Mesothelial cell of epicardium (in vitro differentiated cells): ENCODE measurements at places on chromosomes 12 and 14. TPM values are rescaled to one million over a fixed set of nuclear protein-coding genes. Genes with fewer than 3 reads are reported as not detected.

CCDC177 gene
- total RNA-seq, result 0.24 to 0.34 TPM (median 0.34 TPM) in 3 replicates

MANSC4 gene
- 0.29 to 0.78 TPM (median 0.72 TPM) in 3 replicates for total RNA-seq

OR4K13 gene
- total RNA-seq, result not detected in 3 replicates

PPP4R4 gene
- 0.29 to 0.64 TPM (median 0.54 TPM) in 3 replicates for total RNA-seq

ENDOU gene
- 0.11 to 0.51 TPM (median 0.29 TPM) in 3 replicates for total RNA-seq

FSCB gene
- not detected in 3 replicates for total RNA-seq

OLR1 gene
- 1.3 to 1.7 TPM (median 1.4 TPM) in 3 replicates for total RNA-seq

KRT82 gene
- not detected in 3 replicates for total RNA-seq

PLA2G1B gene
- not detected in 3 replicates for total RNA-seq

DIO2 gene
- 0.38 to 0.58 TPM (median 0.56 TPM) in 3 replicates for total RNA-seq

IL31 gene
- total RNA-seq, result not detected in 3 replicates

LRP1 gene
- 229 to 253 TPM (median 243 TPM) in 3 replicates for total RNA-seq

- DNase-seq, result no peak
These were observed 54.3 kb upstream of the PPP2R5C start for GRCh38 chr14:101707068-101707842.

DNA sequence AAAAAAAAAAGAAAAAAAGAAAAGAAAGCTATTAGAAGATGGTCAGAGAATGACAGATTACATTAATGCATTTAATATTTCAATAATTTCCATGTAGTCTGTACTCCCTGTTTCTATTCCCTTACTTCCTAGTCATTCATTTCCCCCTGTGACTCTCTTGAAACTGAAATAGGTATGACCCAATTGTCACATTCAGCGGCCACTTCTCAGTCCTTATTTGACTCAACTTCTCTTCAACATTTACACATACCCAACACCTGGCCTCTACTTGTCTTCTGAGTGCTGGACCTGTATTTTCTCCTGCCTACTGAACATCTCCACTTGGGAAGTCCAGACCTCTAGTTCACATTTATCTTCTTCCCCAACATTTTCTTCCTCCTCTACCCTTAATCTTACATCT lies 7.2 kb downstream of the EEA1 start:
- DNase-seq, result no peak

GRCh38 chr12:109879351-109880042 lies 844 bp downstream of the GLTP start:
- DNase-seq, result no peak

DNA sequence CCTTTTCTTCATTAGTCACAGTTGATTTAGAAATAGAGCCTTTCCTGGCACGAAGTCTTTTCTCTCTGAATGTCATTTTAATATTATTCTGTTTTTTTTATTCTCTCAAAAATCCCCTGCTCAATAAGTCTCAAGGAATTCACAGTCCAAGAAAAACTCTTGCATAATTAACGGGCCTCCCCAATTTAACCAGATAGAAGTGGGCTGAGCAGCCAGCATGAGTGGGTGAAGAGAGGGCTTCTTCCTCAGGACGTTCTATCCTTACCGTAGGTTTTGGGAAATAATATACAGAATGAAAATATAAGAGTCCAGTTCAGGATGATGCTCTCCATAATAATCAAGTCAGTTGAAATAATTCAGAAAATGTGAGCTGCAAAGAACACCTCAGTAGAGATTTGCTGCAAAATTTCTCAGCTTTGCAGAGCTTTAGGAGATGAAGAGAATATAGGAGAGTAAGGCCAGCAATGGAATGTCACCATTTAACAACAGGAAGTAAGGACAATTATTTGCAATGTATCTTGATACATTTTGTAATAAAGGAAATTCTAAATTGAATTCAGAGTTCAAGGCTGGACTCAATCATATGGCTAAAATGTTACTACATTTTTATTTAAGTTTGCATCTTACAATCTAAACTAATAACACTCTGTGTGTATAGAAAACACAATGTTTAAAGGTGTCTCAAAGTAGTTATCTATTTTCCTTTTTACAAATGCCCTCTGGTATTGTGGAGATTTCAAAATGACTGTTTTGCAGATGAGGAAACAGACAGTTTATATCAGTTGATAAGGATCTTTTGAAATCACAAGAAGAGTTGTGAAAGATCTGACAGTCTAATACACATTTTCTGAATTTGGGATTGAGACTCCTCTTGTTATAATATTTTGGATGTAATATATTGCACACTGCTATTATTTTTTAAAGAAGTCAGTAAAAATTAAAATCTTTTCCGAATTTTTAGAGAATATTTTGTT lies 1724.1 kb upstream of the SEL1L start:
- no peak for DNase-seq

- no peak for DNase-seq
These were observed 21.5 kb downstream of the SPTB start for GRCh38 chr14:64857979-64858744.

DNA sequence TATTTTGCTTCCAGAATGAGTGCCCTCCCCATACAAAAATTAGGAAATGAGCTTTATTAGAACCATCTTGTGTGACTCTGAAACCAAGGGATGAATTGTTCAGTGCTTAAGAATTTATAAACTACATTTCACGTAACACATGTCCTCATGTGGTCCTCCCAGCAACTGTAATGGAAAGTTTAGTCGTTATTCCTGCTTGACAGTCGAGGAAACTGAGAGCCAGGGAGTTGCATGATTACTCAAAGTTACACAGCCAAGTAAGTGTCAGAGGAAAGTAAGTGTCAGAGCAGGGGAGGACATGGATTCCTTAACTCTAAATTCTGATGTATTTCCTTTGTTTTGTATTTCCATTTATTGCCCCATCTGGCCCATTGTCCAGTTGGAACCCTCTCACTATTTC lies 453.9 kb downstream of the FUT8 start:
- no peak for DNase-seq

DNA sequence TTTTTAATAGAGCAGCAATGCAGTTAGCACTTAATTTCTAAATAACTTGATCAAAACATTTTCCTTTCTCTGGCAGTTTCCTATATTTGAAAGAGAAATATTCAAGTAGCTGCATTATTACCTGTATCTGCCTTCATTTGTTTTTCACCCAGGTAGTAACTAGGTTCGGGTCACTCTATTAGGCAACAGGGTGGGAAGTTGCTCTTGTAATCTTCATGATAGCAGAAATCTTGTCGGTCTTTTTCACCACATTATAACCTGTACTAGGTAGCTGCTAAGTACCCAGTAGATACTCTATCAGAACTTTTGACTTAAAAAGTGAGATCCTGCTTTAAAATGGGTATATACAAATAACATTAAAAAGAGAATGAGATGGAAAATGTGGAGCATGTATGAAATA lies 2.4 kb upstream of the PIK3C2G start:
- no peak for DNase-seq

DNA sequence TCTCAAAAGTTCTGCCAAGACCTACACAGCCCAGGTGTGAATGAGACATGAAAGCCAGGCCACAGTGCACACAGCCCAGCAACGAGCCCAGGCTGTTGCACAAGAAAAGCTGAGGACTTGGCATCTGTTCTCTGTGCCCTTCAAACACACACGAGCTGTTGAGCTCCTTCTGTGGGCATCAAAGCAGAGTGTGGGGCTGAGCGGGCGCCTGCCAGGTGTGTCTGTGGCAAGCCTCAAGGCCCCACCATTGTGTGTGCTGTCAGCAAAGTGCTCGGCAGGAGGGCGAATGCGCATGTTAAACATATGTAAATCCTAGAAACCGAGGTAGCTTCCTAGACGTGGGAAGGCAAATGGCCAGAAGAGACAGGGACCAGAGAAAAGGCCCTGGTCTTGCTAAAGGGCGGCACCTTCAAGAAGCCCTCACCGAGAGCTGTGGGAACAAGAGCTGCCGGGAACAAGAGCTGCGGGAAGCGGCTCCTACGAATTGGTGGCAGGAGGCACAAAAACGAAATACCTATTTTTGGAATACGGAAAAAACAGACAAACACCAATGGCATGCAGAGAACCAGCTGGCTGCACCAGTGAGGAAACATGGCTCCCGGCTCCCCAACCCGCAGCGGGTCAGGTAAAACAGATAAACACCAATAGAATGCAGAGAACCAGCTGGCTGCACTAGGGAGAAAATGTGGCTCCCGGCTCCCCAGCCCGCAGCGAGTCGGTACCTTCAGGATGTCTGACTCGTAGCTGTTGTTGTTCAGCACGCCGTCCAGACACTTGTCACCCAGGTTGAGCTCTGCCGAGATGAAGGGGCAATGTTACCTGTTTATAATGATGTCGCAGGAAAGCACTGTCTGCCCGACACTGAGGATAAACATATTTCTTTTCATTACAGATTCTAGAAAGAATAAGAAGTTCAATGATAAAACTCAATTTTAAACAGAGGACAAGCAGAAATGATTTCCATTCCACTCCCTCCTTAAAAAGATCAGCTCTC lies 19.0 kb upstream of the GOLGA3 start:
- no peak for DNase-seq

DNA sequence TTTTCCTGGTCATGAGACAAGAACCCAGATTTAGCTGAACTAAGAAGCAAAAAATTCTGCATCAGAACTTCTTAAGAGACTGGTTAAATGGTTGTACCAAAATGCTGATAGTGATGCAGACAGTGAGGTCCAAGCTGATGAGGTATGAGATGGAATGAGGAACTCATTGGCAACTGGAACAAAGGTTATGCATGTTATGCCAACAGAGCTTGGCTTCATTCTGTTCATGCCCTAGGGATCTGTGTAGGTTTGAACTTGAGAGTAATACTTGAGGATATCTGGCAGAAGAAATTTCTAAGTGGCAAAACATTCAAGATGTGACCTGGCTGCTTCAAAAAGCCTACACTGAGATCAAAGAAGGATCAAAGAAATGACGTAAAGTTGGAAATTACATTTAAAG lies 398.0 kb downstream of the FSCB start:
- no peak for DNase-seq

DNA sequence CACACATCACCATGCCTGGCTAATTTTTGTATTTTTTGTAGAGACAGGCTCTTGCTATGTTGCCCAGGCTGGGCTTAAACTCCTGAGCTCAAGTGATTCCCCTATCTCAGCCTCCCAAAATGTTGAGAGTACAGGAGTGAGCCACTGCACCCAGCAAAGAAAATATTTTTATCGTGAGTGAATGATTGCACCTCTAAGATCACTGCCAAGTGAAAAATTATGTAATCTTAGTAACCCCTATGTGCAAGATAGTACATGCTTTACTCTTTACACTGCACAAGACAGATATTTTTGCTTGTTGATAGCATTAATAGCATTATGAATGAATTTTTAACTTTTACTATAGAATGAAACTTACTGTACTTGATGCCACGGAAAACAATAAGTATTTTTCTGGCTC lies 3.4 kb upstream of the MRPS35 start:
- no peak for DNase-seq

DNA sequence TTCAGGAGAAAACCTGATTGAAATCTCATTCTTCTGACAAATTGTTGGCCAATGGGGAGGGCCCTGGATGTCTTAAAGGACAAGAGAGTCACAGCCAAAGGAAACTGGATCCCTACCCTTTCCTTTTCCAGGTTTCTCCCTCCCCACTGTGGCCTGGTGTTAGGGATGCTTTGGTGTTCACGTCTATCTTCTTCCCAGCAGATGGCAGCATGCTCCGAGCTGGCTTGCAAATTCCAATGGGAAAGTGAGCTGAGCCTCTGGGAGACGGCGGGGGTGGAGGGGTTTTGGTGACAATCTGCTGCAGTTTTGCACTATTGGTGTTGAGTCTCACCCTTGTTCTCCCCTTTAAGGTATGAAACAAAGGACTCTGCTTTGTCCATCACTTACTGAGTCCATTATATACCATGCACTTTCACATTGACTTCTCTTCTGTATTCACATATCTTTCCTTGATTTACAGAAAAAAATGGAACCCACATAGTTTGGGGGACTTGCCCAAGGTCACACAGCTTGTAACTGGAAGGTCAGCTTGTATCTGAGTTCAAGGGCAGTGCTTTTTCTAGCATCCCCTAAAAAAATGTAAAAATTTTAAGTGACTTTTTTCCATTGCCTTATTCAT lies 39.3 kb downstream of the CCDC177 start:
- peak; percentile 50 for DNase-seq

DNA sequence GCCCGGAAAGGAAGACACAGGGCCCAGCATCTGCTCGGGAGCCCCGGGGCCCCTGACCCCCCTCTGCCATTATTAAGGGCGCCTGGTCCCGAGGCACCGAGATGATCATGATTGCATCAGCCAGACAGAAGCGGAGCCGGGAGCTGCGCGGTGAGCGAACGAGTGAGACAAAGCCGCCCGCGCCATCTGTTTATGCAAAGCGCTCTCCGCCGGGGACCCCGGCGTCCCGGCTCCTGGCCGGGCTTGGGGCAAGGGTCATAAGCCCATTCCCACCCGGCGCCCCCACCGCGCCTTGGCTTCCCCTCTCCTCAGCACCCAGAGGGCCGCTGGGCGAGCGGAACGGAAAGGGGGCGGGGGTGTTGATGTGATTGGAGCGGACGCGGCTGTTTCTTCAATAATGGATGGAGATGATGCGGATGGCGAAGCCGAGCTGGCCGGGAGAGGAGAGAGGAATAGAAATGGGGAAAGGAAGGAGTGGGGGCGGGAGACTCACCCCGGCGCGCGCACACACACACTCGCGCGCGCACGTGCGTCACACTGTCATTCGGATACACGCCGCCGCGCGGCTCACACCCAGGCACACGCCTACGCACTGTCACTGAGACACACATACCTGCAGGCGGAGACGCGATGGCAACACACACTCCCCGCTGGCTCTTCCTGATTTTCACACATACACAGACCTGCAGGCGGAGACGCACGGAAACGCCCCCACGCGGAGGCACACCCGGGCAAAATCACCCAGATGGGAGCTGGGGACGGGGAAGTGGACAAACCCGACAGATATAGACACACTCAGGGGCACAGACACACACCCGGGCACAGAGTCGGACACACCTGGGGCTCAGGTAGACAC lies 10.7 kb downstream of the STAC3 start:
- DNase-seq, result no peak

- peak; percentile 32 for DNase-seq
These were observed 19.2 kb upstream of the MAP1LC3B2 start for GRCh38 chr12:116539905-116540482.

DNA sequence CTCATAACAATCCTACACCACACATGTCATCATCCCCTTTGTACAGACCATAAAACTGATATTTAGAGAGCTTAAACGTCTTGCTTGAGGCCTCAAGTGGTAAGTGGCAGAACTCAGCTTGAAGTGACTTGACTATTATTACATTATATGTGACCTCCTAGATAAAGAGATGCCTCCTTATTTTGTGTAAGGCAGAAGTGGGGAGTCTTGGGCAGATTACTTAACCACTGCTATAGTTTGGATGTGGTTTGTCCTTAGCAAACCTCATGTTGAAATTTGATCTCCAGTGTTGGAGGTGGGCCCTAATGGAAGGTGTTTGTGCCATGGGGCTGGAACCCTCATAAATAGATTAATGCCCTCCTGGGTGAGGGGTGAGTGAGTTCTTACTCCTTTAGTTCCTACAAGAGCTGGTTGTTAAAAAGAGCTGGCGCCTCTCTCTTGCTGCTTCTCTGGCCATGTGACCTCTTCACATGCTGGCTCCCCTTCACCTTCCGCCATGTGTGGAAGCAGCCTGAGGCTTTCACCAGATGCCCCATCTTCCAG lies 37.4 kb downstream of the RCOR1 start:
- DNase-seq, result no peak
